ENCODE measurements at places on chromosomes 3 and 15. TPM values are rescaled to one million over a fixed set of nuclear protein-coding genes. Genes with fewer than 3 reads are reported as not detected.

Gene GP5
- total RNA-seq, result 0.02 TPM

Gene LARP6
- 45.4 TPM for total RNA-seq

Gene ADAMTS17
- total RNA-seq, result not detected

Gene MAP6D1
- 4.6 TPM for total RNA-seq

Gene SLC12A8
- 24.9 TPM for total RNA-seq

Gene RPL29
- total RNA-seq, result 704 TPM

Gene FAM240A
- not detected for total RNA-seq

Gene TPRG1
- 5.4 TPM for total RNA-seq

Gene MYRIP
- total RNA-seq, result not detected

Gene TFG
- total RNA-seq, result 126 TPM

Gene RCN2
- 217 TPM for total RNA-seq

Gene UROC1
- not detected for total RNA-seq

Gene COLQ
- total RNA-seq, result not detected

Gene SHF
- total RNA-seq, result not detected

DNA sequence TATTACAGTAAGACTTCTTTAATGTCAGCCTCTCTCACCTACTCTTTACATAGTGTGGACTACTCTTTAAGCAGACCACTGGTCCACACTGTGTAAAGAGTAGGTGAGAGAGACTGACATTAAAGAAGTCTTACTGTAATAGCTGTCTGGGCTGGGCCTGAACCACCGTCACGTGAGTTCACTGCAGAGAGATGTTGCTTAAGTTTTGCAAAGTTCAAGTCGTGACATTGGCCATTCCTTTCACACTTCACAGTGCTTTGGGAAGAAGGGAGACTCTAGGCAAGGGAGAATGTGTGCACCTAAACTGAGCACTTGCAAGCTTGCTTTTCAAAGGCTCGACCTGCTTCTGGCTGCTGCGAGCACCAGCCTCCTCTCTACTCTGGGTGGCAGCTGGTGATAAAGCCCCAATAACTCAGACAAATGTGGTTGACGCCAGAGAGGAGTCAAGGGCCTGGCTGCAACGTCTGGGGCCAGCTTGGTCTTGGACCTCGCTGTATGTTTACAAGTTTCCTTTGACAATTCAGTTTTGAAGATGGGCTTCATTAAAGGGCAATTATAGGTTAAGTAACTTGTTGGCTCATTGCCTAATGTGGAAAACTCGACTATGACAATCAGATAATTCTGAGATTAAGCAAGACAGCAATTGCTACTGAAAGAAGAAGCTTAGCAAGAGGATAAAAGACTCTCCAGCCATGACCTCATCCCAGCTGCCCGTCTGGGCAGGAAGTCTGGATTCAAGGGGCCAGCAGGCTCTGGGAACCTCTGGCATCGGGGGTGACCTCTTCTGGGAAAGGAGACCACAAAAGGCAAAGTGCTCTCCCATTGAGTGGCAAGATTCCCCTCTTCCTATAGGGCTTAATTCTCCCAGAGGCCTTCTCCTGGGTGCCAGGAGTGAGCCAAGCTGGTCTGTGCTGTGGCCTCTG is 242.1 kb upstream of the TLE3 start:
- no peak for DNase-seq

GRCh38 chr15:77014132-77015081 is 19.5 kb downstream of the PSTPIP1 start:
- no peak for DNase-seq

DNA sequence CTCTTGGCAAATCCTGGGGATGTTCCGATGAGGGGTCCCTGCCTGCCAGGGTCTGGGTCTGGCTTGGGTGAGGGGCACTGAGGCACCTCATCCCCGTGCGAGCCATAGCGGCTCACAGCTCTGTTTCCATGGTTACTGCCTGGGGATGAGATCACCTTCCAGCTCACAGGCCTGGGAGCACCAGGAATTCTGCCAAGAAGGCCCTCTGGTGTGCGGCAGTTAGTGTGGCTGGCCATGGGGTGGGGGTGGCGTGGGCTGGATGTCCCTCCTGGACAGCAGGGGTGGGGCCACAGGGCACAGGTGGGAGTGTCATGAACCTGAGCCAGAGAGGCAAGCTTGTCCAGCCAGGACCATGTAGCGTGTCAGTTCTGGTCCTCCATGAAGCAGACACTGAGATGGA is 22.1 kb upstream of the PRR23E start:
- DNase-seq, result peak; percentile 86

- no peak for DNase-seq
Observed at GRCh38 chr3:151789853-151790463, 24.0 kb upstream of the AADAC start.

GRCh38 chr3:1798711-1799405 is 299.8 kb upstream of the CNTN4 start:
- no peak for DNase-seq

GRCh38 chr15:58344213-58345070 is 87.3 kb upstream of the LIPC start:
- no peak for DNase-seq

GRCh38 chr3:105598042-105598796 is 231.5 kb downstream of the ALCAM start:
- DNase-seq, result peak; percentile 99

DNA sequence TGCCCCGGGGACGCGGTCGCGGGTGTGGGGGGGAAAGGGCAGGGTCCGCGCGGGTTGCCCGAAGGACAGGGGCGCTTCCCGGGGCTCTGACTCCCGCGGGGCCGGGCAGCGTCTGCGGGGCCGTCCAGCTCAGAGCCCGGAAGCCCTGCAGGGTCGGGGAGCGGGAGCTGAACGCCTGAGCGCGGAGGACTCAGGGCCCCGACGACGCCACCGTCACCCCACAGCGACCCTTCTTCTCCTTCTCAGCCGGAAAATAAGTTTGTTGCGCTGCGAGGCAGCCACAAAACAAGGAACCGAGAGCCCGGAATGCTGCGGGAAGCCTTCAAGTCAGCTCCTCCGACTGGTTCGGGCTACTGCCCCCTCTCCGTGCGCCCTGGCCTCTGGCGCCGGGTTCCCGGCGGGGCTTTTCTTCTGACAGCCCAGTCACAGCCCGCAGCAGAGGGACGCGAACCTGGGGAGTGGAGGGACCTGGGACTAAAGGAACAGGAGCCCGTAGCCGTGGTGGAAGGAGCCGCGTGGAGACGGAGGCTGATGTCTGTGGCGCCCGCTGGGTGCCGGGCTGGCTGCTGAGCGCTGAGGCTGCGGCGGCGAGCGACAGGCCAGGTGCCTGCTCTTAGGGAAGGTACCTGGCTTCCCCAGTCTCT is 484 bp downstream of the CNTN4 start:
- no peak for DNase-seq

DNA sequence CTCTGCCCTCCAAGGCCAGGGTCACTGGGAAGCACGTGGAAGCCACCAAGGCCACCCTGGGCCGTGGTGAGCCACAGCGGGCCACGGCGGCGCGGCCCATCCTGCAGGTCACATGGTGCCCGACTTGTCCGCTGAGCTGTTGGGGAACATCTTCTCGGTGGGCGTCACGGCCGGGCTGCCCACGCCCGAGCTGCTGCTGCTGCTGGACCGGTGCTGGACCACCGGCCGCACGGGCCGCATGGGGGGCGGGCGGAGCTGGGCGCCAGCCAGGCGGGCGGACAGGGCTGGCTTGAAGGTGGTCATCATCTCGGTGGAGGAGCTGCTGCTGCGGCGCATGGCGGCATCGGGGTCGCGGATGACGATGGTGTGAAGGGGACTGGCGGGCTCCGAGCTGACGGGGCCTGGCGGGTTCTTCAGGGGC is 22.1 kb upstream of the RAD18 start:
- no peak for DNase-seq

- no peak for DNase-seq
Observed at GRCh38 chr15:52738311-52738710, 51.8 kb downstream of the ONECUT1 start.

GRCh38 chr3:171066206-171066605 is 39.7 kb upstream of the SLC2A2 start:
- DNase-seq, result peak; percentile 83

DNA sequence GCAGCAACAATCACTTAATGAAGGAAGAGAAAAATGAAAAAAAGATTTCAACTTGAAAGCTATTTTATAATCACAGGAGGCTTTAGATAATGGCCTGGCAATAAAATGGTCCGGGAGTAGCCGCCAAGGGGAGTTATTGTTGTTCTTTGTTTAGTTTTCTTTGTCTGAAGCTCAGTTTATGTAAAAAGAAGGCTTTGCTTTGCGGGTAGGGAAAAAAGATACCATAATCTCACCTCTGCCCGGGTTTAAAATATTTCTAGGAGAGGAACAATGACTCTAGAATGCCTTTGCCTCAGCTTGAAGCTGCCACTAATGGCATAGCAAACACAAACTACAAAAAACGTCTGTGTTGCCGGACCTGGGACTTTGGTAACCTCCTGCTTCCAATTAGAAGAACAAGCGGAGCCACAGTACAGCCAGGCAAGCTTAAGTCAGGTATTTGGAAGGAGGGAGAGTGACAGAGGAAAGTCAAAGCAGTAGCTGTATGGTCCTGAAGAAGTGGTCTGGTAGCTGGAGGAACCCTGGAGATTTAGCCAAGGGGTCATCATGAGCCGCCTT is 764.5 kb downstream of the TUSC7 start:
- no peak for DNase-seq

DNA sequence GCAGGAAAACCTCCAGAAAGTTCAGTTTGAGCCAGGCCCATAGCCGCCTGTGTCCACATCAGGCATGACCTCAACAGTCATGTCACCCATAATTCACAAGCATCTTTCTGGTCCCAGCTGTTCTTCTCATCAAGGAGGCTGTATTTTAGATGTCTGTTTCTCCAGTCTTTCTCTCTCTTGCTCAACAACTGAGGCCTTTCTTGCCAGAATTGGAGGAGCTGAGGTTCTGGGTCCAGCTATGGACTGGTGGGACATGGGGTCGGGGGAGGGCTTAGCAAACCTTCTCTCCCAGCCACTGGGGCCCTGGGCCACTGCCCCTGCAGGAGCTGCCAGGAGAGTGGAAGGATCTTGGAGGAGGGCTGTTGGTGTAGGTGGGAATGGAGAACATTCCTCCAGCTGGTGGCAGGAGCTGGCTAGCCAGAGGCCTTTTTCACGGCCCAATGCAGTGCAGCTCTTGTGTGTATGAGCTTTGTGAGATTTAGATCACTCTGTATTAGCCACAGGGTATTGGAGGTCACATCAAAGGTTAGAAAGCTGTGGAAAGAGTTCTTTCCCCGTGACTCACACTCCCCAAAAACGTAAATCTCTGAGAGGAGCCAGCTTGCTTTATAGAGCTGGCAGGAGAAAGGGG is 23.5 kb downstream of the MAGEF1 start:
- peak; percentile 82 for DNase-seq

GRCh38 chr15:62306851-62307504 is 141.9 kb upstream of the C2CD4B start:
- DNase-seq, result peak; percentile 79

DNA sequence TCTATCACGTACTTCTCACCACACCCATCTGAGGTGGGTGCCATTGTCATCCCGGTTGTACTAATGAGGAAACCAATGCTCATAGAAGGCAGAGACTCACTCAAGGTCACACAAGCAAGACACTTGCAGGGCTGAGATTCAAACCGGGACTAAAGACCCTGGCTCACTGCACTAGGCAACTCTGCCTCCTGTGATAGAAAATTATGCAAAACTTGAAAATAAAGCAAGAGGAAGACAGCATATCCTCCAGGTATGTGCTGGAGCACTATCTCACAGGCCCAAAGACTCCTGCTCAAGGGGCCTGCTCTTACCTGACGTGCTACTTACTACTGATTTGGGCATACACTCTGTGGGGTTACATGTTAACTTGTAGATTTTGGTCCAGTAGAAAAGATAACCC is 25.6 kb downstream of the ANXA2 start:
- no peak for DNase-seq

DNA sequence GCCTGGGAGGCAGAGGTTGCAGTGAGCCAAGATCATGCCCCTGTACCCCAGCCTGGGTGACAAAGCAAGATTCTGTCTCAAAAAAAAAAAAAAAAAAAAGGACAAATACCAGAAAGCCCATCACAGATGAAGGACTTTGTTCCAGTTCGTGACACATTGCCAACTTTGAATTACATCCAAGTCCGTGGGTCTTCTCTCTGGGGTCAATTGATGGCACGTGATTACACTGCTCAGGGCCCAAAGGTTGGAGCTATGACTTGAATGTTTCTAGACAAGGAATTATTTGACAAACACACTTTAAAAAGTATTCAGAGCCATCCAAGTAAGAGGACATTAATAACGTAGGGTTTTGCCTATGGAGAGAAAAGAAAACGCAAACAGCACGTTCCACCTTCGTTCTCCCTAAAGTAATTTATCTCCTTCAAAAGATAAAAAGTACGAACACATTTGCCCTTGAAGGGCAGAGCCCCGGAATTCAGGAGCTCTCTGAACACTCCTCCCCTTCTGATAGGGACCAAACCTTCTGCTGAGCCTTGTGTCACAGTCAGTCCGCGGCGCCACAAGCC is 31.3 kb upstream of the ST3GAL6 start:
- DNase-seq, result no peak

DNA sequence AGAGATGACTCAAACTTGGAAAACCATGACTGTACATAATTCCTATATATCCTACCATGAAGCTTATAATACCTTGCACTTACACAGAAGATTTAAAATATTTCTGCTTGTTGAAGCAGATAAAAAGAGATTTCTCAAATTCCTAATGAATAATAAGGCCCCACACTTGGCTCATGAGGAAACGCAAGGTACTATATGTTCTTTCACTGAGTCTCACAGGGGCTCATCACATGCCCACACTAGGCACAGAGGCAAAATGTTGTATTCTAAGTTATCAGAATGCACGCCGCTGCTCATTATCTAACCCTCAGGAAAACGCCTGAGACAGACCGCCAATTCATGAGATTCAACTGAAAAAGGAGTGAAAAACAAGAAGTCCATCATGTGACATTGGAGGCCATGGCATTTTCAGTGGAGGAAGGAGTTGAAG is 5.6 kb downstream of the MYO1E start:
- no peak for DNase-seq

GRCh38 chr15:93111451-93111850 is 22.4 kb upstream of the RGMA start:
- no peak for DNase-seq

Data from A172 (cell line).